ENCODE measurements at places on chromosomes 2 and 18.

DNA sequence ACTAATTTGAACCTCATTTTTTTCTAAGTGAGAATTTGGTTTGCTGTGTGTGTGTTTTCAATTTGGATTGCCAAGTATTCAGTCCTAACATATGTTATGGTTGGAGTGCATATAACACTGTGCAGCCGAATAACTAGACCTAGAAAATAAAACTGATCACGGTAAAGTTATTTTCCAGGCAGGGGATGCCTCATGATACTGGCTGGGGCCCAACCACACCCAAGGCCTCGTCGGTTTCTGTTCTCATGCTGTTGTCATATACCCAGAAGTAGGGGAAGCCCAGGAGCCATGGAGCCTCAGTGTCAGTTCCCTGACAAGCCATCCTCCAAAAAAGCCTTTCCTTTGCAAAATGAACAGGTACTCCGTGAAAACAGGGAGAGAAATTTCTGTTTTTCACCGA is 160.2 kb downstream of the GBX2 start:
- DNase-seq: no peak

GRCh38 chr2:216285701-216286100 is 86.6 kb downstream of the MARCHF4 start:
- DNase-seq: no peak

- no peak for DNase-seq
Measured at GRCh38 chr18:21134895-21135294, 23.3 kb upstream of the ROCK1 start.

- DNase-seq: no peak
Measured at GRCh38 chr2:138381373-138381772, 120.2 kb upstream of the SPOPL start.

DNA sequence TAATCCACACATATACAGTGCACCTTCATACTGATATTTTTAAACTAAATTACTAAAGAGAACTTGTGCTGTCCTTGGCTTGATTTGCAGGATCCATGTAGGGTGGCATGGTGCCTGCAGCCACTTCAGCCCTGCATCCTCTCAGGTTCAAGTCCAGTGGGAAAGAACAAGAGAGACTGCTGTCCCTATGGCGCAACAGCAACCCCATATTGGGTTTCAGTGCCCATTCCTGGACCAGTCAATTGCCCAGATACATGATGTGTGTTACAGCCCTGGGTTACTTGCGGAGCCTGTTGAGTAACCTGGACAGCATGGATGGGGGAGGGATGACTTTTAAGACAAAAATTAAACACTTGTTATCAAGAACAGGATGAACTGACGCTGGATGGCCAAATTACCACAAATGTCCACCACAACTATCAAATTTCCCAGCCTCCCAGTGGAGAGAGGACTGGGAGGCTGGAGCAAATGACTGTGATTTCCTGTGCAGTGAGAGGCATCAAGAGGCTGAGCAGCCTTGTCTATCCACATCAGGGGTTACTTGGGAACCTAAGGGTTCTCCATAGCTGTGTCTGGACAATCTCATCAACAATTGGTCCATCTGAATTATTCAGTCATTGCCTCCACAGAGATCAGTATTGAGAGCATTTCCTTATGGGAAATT is 162.0 kb downstream of the CAPN13 start:
- DNase-seq: no peak

Data from stimulated activated CD4-positive, alpha-beta T cell treated with anti-CD3 and anti-CD28 coated beads, Interleukin-15, amount 100 ng/mL, for 24 hours (primary cell).